NCI-H446 treated with DMSO at 0.1 percent for 48 hours (cell line): ENCODE measurements at places on chromosomes 4 and X.

GRCh38 chrX:17802756-17803155, 58.3 kb downstream of the RAI2 start:
- DNase-seq, result no peak

DNA sequence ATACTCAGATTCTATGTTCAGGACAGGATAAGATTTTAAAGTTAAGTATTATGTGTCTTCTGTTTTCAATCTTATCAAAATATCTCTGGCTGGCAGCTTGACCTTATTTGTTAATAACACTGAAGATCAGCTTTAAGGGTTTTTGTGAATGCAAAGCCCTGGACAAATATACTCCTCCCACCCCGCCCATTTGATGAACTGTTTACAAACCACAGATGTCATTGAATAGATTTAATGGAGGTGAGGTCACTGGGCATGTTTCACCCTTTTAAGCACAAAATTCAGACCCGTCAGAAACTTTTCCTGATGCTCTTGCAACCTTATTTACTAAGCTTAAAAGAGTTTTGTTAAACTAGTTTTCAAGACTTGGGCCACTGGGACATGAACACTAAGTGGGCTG, 10.1 kb upstream of the CXCL8 start:
- DNase-seq, result no peak

DNA sequence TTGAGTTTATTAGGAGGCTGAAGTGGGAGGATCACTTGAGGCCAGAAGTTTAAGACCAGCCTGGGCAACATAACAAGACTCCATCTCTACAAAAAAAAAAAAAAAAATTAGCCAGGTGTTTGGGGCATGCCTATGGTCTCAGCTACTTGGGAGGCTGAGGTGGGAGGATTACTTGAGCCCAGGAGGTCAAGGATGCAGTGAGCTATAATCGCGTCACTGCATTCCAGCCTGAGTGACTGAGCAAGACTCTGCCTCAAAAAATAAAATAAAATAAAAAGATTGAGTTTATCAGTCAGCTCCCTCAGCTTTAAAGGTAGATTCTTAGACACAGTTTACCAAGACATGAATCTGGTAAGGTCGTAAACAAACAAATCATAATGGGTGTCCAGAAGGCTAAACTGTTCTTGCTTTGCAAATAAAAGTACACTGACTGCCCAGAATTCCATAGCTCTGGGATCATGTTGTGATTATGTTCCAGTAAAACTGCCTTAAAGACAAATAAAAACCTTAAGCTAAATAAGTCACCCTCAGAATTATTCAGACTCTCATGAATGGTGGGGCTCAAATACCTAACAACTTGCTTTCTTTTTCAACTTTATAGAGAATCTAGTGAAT, 18.7 kb downstream of the APOO start:
- DNase-seq, result no peak

DNA sequence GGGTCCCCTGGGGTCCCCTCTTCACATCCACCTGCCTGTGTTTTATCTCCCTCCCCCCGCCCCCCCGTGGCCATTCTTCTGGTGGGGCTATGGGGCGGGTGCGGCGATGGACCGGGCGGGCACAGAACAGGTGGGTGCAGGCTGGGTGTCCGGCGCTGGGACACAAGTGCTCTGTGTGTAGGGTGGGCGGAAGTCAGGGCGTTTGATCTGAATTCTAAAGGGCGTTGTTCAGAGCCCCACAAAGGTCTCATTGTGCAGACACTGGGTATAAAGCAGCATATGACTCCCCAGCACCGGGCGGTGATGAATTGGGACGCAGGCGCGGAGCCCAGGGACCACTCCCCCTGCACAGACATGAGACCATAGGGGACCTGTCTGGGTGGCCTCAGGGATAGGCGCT, at the start of gene GJB1:
Gene GJB1, plus strand, starts transcription at position 296 of the 400 bp plus-strand sequence. CDS start 484 bp downstream, outside the sequence.
- DNase-seq, result no peak

DNA sequence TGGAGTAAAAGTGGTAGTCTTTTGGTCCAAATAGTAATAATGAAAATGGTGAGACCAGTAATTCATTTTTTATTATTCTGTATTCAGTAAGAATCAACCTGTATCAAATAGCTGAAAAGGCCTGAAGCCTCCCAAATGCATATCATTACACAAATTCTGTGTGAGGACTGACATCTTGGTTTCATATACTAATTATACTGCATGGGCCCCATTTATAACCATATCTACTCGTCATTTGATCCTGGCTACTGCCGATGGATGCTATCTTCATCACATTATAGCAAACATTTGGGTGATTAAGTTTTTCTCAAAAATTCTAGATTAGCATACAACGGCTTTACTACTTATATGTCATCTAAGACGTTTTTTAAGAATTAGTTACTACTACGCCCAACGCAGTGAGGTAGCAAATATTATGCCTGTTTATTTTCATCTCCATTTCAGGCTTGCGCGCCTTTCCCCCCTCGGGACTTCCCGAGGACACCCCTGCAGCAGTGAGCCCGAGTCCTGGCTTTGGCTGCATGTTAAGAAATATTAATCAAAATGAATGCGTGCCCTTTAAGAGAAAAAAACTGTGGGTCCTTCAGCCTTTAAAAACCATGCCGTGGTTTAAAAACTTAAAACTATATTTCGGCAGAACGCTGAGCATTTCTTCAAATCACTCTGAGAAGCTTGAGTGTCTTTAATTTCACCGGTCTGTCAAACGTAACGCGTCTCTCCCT, 814 bp upstream of the MMAA start:
- no peak for DNase-seq

GRCh38 chr4:185811509-185812364, at the start of gene SORBS2:
Gene SORBS2, minus strand, starts transcription at chr4:185812194. Its CDS starts 121,623 bp downstream, at chr4:185690571.
- DNase-seq, result no peak

DNA sequence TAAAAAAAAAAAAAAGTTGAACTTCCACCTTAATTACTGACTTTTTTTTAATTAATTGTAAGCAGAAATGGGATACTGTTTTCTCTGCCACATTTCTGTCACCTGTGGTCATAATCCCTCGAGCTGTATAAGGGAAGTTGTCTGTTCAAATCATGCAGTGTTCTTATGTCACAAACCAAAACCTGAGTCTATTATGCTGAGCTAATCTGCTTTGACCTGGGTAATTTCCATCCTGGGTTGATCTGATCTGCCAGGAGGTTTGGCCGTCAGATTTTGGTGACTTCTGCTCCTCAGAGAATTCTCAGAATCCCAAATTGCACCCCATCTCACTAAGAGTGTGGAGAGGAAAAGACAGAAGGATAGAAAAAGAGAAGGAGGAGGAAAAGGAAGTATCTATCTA, 683.1 kb downstream of the KCTD8 start:
- no peak for DNase-seq

DNA sequence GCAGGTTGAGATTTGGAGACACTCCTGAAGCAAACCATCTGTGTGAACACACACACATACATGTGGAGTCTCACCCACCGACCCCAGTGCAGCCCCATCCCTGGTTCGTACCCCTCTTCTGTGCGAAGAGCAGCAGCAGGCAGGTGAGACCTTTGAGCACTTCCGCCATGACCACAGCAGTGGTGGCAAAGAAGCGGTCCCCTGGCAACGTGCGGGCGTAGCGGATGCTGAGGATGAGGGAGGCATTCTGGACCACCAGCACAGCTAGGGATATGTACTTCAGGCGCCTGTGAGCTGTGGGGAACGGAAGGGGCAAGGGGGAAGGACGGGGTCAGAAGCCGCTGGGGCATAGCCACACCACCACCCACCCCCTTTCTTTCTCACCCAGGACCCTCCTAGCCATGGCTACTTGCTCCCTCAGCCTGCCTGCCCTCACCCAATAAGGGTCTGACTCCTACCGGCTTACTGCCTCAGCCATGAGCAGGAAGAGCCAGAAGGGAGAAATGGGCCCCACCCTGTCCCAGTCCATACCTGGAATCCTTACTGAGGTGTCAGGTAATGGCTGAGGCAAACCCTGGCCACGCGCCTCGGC, 1.6 kb downstream of the SLC35A2 start:
- no peak for DNase-seq

DNA sequence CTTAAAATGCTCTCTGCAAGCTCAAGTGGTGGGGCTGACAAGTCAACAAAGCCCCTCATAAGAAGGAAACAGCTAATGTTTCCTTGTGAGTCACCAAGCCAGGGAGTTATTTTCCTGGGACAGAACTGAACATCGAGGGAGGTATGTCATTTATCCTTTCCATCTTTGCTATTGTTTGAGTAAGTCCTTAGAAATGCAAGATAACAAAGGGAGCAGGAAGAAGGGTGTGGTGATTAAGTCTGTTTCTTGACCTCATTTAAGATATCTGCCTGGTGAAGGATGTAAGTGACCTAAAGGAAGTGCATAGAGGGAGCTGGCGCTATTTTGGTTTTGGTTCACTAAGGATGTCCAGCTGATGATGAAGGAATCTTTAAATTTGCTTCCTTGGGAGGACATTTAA, 39.9 kb downstream of the ATG4A start:
- no peak for DNase-seq

DNA sequence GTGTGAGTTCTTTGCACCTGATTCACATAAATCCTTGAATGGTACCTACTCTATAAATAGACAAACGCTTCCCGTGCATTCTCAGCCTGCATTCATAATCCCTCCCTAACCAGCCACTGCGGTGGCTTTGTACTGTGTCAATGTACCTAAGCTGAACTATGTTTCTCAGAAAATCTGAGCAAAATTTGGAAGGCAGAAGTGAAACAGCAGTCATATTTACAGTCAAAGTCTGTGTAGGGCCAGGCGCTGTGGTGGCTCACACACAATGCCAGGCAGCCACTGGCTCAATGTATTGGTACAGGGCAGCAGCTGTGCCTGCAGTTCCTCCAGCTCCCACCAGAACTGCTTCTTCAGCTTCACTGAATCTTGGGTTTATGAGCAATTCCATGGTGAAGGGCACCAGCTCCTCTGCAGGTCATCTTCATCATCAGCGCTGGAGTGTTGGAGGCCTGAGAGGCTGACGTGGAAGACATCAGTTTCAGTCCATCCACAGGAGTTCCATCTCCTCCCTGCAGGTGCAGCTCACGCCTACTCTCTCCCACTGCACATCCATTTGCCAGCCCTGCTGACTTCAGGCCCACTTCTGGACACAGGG, 32.3 kb upstream of the IRF2 start:
- no peak for DNase-seq

- no peak for DNase-seq
These were observed 210.4 kb downstream of the PAPSS1 start for GRCh38 chr4:107509615-107510014.

- no peak for DNase-seq
These were observed 43.1 kb upstream of the PRR27 start for GRCh38 chr4:70110917-70111316.

- no peak for DNase-seq
These were observed 22.6 kb downstream of the SLC25A4 start for GRCh38 chr4:185165605-185166063.

- DNase-seq, result no peak
These were observed 4.9 kb upstream of the HAUS7 start for GRCh38 chrX:153475271-153475670.

DNA sequence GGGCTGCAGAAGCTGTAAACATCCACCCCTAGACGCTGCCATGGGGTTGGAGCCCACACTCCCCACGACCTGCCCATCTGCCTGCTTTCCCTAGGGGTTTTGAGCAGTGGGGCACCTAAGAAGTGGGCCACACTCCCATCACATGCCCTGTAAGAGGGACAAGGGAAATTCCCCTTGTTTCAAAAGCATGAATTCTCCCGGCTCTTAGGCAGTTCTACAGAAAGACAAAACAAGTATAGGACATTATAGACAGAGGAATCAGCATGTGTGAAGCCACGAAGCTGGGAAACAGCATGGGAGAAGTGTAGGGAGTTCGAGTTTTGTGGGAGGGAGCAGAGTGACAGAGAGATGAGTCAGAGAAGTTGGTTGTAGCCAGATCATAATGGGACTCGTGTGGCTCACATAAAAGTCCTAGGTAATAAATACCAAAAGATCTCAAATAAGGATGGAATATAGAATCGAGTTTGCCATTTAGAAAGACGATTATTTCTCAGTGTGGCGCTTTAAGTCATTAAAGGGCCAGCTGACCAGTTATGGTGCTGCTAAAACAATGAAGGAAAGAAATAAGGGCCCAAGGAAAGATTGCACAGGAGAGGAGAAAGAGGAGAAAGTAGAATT, 23.9 kb downstream of the APOO start:
- DNase-seq, result no peak

- no peak for DNase-seq
These were observed 44.7 kb upstream of the BEX4 start for GRCh38 chrX:103170216-103170615.

- DNase-seq, result no peak
These were observed 40.8 kb downstream of the MGARP start for GRCh38 chr4:139239127-139239772.

- DNase-seq, result no peak
These were observed 88.1 kb downstream of the ARHGAP6 start for GRCh38 chrX:11577603-11578002.

GRCh38 chr4:119284876-119285780, 36.8 kb downstream of the FABP2 start:
- no peak for DNase-seq

DNA sequence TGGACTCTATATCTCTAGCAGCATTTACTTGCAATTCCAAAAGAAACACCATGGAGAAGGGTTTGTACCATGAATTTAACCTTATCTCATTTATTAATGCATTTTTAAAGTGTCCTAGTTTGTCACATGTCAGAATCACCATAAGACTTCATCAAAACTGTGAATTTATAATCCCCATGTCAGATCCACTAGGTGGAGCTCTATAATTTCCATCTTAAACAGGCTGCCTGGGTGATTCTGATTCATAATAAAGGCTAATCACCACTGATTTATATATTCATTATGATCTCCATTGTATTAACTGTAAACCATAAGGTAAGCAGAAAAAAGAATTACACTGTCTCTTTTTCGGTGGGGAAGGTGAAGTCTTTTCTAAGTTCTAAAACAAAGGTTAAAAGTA, 4.0 kb downstream of the TCEAL2 start:
- no peak for DNase-seq

- DNase-seq, result no peak
These were observed 1393.1 kb upstream of the DIAPH2 start for GRCh38 chrX:95291561-95291960.

GRCh38 chrX:34880656-34881055, 61.9 kb upstream of the FAM47B start:
- no peak for DNase-seq

GRCh38 chrX:152635941-152636340, 1.8 kb upstream of the GABRQ start:
- no peak for DNase-seq

- DNase-seq, result no peak
These were observed 871 bp upstream of the HPGD start for GRCh38 chr4:174523025-174523693.

GRCh38 chr4:47530801-47531200, 45.7 kb downstream of the ATP10D start:
- DNase-seq, result no peak
